ENCODE measurements at places on chromosomes 3 and 15.

DNA sequence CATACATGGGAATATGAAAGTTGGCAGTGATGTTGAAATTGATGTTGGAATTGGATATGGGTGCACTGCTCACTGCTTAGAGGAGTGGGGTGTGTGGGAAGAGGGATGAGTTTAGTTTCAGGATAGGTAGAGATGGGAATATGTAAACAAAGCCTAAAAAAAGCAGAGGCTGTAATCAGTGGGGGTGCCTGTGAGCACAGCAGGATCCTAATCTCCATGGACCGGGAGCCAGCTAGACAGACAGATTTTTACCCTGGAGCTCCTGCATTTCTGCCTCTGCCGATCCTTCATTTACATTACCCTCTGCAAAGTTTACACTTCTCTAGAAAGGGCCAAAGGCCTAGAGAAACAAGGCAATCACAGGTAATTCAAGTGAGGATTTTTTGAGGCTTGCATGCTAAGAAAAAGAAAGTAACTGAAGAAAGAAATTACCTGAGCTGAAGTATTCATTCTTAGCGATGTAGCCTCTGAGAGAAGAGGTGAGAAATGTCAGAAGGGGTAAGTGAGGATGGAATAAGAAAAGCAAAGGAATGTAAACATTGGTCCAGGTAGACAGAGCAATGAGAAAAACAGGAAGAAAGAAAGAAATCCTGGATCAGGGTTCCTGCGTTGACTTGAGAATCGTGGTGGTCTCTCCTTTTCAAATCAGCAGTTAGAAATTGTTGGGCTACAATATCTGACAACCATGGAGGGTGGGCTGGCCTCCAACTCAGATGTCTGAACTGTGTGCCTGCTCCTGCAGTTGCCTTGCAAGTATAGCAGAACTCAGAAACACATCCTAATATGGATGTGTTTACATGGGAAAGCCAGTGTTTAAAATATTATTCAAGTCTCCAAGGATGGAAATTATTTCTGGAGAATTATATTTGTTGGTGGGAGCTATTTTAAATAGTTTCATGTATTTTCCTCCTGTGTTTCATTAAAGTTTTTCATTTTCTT is 79.8 kb downstream of the CRTC3 start:
- no peak for DNase-seq

- no peak for DNase-seq
Measured at GRCh38 chr15:88382482-88382983, 84.7 kb downstream of the MRPL46 start.

GRCh38 chr3:12708584-12709192 is 44.8 kb upstream of the RAF1 start:
- no peak for DNase-seq

GRCh38 chr3:134685929-134686802 is 35.3 kb upstream of the KY start:
- no peak for DNase-seq

DNA sequence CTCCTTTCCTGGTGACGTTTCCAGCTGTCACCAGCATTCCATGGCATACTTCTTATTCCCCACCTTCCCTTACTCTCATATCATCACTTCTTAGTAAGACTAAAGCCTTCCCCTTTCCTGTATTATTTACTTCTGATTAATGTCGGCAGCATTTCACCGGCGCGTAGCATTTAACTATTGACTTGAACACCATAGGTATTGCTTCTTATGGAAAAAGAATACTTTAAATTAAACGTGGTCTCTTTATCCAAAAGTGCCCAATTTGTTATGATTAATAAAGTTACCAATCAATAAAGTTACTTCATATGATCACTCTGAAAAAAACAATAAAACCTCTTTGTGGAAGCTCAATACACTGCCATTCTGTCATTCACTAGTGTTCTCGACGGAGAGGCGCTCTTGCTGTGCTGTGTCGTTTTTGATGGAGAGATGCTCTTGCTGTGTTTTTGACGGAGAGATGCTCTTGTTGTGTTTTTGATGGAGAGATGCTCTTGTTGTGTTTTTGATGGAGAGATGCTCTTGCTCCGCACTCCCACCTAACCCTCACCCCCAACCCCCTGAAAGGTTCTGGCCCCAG is 165.0 kb downstream of the XXYLT1 start:
- no peak for DNase-seq

GRCh38 chr15:80007532-80007931 is 36.5 kb upstream of the BCL2A1 start:
- no peak for DNase-seq

GRCh38 chr15:73364070-73364469 is 4.7 kb downstream of the HCN4 start:
- no peak for DNase-seq

DNA sequence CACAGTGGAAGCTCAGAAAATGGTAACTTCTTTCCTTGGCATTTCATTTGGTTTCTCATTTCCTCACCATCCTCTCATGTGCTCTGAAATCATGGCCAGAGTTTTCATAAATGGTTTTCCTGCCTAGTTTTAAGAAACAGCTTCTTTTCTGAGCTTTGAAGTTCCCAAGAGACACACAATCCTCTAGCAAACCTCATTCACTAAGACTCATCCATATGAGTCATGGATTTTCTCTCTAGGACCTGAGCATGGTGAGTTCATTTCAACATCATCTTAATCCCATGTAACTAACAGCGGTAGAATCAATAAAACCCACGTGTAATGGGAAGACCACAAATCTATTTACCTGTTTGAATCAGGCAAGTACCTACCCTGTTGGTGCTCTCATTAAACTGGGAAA is 274.5 kb upstream of the LRTM1 start:
- no peak for DNase-seq

- no peak for DNase-seq
Measured at GRCh38 chr3:187878772-187879518, 133.7 kb upstream of the BCL6 start.

- DNase-seq, result no peak
Measured at GRCh38 chr3:27560484-27561056, 76.4 kb upstream of the SLC4A7 start.

DNA sequence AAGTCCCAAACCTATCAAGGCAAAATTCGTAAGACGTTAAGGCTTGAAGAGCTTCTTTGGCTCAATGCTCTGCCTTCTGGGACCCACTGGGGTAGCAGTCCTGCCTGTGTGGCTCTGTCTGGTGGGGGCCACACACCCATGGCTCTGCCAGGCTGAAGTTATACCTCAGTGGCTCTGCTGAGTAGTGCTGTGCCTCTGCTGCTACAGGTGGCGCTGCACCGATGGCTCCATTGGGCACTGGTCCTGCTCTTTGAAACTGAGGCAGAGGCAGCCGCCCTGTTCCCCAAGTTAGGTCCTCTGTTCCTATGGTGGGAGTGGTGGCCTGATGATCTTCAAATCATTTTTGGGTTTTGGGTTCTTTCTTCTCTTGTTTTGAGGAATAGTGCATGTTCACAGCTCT is 68.0 kb upstream of the AP4E1 start:
- DNase-seq, result no peak

DNA sequence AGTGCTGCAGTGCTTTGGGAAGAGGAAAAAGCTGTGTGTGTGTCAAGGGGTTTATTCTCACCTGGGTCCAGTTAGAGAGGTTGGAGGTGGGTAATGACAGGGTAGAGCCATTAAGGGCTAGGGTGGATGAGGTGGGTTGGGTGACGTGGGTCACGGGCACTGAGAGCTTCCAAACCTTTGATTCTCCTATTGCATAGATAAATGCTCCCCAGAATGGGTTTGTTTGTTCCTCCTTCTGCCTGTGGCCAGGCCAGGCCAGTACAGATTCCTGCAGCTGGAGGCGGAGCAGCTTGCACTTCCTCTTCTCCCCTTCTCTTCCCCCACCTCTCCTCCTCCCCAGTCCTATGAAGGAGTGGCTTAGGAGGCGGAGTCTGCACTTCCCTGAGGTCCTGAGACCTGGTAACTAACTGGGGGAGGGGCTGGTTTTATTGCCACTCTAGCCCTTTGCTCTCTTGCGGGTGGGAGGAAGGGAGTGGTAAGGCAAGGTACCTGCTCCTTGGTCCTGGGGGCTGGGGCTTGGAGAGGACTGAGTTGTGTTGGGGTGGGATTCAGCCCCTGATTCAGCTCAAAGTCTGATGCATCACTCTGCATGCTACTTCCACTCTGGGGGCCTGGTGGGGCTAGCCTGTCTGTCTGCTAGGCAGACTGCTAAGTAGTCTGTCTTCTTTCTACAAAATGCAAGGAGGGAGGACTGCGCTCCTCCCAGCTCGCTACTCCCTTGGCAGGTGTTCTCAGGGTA is 3.5 kb downstream of the SPINT1 start:
- DNase-seq, result peak; percentile 89

DNA sequence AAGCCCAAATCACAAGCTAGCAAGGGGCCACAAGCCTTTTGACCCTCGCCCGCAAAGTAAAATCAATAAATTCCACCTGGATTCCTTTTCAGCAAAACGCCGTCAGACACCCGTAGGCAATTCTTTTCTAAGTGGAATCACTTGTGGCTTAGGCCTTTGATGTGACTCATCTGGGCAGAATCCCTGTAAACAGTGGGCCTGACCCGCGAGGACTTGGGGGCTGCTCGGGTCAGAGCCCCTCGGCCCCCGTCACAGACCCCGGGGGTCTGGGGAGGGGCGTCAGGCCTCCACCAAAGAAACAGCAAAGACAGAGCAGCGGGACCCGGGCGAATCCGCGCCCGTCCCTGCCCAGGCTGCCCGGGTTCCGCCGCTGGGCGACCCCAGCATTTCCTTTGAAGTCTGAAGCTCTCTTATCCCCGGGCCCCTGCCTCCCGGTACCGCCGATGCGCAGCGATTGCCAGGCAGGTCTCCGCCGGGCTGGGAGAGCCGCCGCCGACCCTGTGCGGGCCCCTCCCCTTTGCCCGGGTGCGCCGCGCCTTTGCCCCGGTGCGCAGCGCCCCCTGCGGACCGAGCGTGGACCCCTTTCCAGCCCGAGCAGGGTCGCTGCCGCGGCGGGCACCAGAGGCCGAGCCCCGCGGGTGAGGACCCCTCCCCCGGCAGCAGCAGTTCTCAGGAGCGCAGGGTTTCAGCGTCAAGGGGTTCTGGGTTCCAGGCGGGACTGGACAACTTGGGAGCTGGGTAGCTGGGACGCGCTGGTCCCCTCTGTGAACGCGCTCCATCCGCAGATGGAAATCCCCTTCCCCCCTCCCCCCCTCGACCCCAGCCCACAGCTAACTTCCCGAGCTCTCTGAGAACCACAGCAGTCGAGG is 178.3 kb downstream of the UACA start:
- no peak for DNase-seq

- DNase-seq, result no peak
Measured at GRCh38 chr3:14549256-14549919, 9.2 kb upstream of the GRIP2 start.

DNA sequence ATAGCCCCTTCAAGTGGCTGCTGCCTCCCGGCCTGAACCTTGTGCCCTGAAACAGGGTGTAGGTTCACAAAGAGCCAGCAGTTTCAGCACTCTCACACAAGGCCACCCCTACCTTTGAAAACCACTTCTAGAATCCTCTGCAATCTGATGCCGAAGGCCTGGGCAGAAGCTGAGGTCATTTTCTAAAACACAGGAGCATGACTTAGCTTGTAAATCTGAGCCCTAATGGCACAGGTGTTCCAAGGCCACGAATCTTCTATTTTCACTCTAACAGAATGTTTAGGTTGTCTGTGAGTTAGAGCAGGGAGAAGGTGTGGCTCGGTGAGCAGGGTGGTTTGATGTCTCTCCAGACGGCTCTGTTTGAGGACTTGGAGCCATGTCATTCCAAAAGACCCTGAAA is 62.3 kb downstream of the SYNM start:
- no peak for DNase-seq

GRCh38 chr3:44721231-44722102 is 8.0 kb upstream of the ZNF501 start:
- DNase-seq, result no peak

DNA sequence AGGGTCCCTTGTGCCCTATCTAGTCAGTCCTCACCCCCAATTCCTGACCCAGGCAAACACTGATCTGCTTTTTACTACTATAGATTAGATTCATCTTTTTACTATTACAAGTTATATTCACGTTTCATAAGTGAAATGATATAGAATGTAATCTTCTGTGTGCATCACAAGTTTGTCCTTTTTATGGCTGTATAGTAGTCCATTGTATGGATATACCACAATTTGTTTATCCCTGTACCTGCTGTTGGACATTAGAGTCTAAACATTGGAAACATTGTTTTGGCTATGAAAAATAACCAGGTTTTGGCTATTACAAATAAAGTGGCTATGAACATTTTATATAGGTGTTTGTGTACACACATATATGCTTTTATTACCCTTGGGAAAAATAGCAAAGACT is 112.4 kb downstream of the CACNA1D start:
- no peak for DNase-seq

DNA sequence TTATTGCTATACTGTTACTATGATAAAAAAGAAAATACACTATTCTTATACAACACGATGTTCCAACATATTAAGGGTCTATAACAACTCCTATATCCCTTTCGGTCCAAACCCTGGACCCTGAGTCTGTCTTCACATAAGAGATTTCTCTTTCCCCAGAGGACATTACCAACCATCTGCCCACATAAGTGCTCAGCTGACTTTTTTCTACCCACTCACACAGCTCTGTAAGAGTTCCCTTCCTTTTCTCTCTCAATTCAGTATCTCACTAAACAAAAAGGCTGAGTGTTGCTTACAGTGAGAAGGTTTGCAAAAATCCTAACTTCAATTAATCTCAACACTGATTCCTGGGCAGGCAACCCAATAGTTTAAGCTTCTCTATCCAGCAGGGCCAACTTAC is 30.5 kb downstream of the ITGB5 start:
- DNase-seq, result no peak

All from lower lobe of right lung (tissue), 2 donors.